Peyer's patch (tissue), 4 donors: ENCODE measurements at places on chromosomes 6 and 20. TPM values are rescaled to one million over a fixed set of nuclear protein-coding genes. Genes with fewer than 3 reads are reported as not detected.

GRCh38 chr6:25046942-25047341 is 111.2 kb upstream of the RIPOR2 start:
- H3K4me3 ChIP-seq: no peak overlapping the region
- DNase-seq: no peak
- no peaks in the 10 kb centered on the region for H3K27me3 ChIP-seq
- no peaks in the 10 kb centered on the region for H3K4me1 ChIP-seq
- no peaks in the 10 kb centered on the region for H3K36me3 ChIP-seq

GRCh38 chr20:11255860-11256259 is 582.1 kb upstream of the JAG1 start:
- DNase-seq: no peak
- no peak overlapping the region for H3K4me3 ChIP-seq
- no peaks in the 10 kb centered on the region for H3K4me1 ChIP-seq
- no peaks in the 10 kb centered on the region for H3K27me3 ChIP-seq

DNA sequence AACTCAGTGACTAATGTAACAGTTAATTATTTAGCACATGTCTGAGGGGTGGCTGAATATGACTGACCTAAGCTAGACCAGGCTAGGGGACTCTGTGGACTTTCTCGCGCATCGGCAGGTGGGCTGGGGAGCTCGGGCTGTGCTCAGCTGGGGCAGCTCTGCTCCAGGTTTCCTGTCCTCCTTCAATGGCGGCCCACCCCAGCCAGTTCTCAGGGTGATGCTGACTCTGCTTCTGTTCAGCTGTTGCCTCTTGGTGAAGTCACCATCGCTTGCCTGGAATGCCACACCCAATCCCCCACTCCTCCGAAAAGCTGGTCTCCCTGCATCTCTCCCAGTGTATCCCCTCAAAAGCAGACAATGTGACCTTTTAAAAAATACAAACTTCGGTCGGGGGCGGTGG is 20.0 kb downstream of the PPP1R3G start:
- H3K36me3 ChIP-seq: no peaks in the 10 kb centered on the region
- no peaks in the 10 kb centered on the region for H3K4me1 ChIP-seq
- no peaks in the 10 kb centered on the region for H3K27me3 ChIP-seq

DNA sequence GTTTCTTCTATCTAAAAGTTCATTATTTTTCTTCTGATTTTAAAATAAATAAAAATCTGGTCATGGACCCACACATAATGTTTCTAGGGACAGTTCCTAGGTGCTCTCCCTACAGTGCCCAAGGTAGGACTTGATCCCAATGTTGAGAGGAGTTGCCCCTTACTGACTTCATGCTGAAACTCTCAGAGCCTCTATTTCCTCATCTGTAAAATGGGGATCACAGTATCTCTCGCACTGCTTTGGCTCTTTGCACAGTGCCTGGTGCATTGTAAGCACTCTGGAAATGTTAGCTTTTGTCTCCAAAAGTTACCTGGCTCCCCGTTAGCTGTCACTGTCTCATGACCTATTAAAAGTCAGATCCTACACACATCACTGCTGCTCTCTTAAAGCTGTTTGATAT is 205.5 kb downstream of the TSHZ2 start:
- H3K4me3 ChIP-seq: no peak overlapping the region
- no peaks in the 10 kb centered on the region for H3K27me3 ChIP-seq
- no peaks in the 10 kb centered on the region for H3K4me1 ChIP-seq
- no peaks in the 10 kb centered on the region for H3K36me3 ChIP-seq

DNA sequence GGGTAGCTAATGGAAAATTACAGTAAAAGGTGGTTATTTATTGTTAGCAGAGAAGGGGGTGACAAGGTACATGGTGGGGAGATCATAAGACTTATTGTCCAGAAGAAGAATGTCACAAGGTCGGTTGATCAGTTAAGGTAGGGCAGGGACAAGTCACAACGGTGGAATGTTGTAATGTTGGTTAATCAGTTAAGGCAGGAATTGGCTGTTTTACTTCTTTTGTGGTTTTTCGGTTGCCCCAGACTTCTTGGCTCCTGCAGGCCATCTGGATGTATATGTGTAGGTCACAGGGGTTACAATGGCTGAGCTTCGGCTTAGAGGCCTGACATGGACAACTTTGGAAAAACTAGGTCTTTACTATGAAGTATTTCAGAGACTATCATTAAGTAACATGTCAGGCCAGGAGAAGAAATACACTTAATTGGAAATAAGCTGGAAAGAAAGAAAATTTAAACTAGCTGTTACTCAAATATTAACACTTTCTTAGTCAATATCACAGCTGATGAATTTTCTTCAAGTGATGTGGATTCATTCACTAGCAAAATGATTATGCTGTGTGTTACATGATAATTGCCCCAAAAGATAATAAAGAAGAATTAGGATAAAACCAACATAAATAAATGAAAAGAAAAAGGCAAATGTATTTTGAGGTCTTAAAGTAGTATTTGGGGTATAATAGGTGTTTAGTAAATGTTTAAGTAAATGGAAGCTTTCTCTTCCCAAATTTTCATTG is 4.4 kb downstream of the AIG1 start:
- no peaks in the 10 kb centered on the region for H3K4me1 ChIP-seq
- no peak overlapping the region for H3K4me3 ChIP-seq
- H3K36me3 ChIP-seq: no peaks in the 10 kb centered on the region
- no peak overlapping the region for H3K27ac ChIP-seq

The TMEM74B gene
- total RNA-seq: 23.5 TPM

DNA sequence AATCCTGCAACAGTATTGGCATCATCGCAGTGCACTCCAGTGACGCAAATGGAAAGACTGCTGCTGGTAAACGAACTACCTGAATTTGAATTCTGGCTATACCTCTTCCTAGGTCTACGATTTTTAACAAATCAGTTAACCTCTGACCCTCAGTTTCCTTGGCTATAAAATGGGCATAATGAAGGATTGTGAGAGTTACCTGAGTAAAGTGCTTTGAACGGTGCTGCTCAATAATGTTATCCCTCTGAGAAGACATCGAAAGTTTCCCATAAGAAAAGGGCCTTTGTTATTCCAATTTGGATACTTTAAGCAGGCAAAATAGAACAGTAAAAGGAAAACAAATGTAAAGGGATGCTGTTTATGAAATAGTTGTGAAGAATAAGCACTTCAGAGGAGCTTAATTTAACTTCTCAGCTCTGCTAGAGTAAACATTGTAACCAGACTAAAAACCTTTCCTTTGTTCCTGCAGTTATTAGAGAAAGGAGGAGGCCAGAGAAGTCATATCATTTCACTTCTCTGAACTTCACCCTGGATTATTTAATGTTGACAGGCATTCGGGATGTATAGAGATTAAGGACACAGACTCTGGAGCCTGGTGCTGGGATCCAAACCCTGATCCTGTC is 5.8 kb downstream of the SGK1 start:
- H3K27me3 ChIP-seq: no peaks in the 10 kb centered on the region
- no peaks in the 10 kb centered on the region for H3K36me3 ChIP-seq
- H3K4me1 ChIP-seq: no peaks in the 10 kb centered on the region
- no peak for DNase-seq

DNA sequence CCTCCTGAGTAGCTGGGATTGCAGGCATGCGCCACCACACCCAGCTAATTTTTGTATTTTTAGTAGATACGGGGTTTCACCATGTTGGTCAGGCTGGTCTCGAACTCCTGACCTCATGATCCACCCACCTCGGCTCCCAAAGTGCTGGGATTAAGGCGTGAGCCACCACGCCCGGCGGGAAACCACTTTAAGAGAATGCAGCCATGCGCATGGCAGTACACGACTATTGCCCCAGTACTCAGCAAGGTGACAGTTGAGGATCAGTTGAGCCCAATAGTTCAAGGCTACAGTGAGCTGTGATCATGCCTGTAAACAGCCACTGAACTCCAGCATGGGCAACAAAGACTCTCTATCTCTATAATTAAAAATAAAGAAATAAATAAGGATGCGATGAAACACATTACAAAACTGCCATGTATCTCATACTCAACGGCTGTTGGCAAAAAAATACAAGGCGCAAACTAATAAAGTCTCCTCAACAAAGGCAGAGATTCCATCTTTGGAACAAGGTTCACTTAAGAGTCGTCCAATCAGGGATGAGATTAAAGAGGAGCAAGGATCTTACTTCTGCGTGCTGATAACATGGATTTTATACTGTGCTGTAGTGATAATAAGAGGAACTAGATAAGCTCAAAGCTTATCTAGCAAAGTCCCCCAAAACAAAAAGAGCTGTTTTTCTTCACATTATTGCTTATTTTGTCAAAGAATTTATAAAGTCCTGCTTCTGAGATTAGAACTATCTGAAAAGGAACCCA is 51.1 kb downstream of the STAU1 start:
- no peak overlapping the region for H3K27ac ChIP-seq
- H3K4me1 ChIP-seq: no peaks in the 10 kb centered on the region
- no peak for DNase-seq
- H3K4me3 ChIP-seq: no peak overlapping the region
- H3K27me3 ChIP-seq: no peaks in the 10 kb centered on the region

The AHI1 gene
- 4.4 TPM for total RNA-seq

The BPHL gene
- 73.1 TPM for total RNA-seq

The TNNC2 gene
- total RNA-seq: not detected

DNA sequence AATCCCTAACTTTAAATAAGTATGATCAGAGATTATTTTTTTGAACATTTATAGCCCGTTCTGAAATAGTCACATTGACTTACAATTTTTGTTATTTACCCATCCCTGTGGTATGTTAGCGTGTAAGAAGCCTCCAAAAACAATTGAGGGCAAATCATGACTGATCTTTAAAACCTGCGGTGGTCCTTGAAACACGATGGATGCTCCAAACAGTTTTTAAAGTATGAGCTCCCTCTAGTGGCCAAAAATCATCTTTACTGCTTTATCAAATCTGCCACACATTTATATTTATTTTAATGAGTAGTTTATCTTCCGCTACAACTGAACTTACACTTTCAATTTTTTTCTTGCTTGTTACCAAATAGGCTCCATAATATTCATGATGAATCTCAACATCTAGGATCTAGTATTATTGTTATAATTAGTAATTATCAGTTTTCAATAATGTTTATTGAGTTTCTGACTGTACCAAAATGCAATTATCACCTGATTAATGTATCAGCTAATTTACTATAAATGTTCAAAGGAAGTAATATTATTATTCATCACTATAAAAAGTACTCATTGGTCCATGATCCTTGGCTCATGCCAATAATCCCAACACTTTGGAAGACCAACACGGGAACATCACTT is 52.2 kb downstream of the MARCKS start:
- H3K36me3 ChIP-seq: no peaks in the 10 kb centered on the region
- no peak overlapping the region for H3K4me3 ChIP-seq
- DNase-seq: no peak
- H3K4me1 ChIP-seq: no peaks in the 10 kb centered on the region

DNA sequence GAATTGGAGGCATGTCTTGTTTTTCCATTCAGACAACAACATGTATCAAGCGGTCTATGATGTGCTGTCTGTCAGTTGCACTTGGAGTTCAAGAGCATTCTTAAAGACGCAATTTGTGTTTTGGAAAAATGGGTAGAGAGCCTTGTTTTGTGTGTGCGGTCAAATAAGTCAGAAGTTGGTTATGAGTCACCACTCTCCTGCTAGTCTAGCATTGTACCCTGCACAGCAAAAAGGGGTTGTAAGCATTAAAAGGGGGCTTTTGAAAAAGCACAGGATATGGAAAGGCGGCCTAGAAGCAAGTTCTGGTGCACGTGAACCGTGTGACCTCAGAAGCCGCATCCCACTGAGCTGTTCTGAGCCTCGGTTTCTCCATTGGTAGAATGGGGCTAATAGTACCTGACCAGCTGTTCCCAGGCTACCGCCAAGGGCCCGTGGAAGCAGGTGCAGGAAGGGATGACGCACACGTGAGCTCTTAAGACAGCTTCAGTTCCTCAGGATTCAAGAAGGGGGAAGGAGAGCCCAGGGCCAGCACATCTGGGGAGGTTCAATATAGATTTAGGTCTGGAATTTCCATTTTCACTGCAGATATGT is 61.6 kb upstream of the SNX9 start:
- H3K4me1 ChIP-seq: peaks cover 21% of the 10 kb centered on the region
- H3K36me3 ChIP-seq: no peaks in the 10 kb centered on the region
- peak; percentile 70 for DNase-seq
- no peak overlapping the region for H3K4me3 ChIP-seq

DNA sequence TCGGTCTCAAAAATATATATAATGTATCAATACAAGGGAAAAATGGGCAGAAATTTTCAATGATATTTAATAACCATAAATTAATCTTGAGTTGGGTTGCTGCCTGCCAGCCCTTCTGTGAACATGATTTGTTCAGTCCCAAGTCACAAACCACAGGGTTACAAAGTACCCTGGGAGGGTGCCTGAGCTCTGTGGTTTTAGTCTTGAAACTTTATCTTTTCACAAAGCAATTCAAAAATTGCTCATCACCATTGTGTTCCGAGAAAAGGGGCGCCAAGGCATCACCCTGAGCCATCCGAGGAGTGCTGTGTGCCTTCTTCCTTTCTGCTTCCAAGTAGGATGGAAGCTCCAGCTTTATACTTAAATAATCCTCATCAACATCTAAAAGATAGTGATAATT is 141.6 kb upstream of the AKAP12 start:
- H3K4me1 ChIP-seq: no peaks in the 10 kb centered on the region
- H3K36me3 ChIP-seq: no peaks in the 10 kb centered on the region
- no peak overlapping the region for H3K27ac ChIP-seq
- no peaks in the 10 kb centered on the region for H3K27me3 ChIP-seq
- no peak for DNase-seq

DNA sequence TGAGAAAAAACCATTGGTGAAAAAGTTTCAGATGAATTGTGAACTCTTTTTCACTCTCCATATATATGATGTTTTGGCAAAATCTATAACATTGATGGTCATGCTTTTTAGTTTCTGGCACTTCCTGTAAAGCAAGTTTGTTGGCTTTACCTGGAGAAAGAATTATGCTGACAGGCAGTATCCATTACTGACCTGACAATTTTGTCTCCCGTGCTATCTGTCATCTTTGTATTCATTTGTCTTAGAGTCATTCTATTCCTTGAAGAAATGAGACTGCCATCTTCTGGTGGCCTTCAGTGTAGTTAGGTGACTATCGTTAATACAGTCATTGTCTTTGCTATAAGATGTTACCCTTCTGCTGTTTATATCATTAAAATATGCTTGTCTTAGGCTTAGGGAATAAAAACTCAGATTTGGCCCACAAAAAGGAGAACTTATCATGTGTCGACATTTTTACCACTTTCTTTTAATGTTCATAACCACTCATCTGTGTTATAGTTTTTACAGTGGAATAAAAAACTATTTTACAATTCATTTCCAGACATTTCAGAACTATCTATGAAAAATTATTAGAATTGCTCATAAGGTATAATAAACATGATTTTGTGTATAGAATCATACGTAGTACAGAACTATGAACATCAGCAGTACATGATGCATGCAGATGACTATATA is 707.0 kb downstream of the EPM2A start:
- H3K36me3 ChIP-seq: no peaks in the 10 kb centered on the region
- no peak overlapping the region for H3K27ac ChIP-seq
- H3K27me3 ChIP-seq: no peaks in the 10 kb centered on the region
- no peak for DNase-seq

DNA sequence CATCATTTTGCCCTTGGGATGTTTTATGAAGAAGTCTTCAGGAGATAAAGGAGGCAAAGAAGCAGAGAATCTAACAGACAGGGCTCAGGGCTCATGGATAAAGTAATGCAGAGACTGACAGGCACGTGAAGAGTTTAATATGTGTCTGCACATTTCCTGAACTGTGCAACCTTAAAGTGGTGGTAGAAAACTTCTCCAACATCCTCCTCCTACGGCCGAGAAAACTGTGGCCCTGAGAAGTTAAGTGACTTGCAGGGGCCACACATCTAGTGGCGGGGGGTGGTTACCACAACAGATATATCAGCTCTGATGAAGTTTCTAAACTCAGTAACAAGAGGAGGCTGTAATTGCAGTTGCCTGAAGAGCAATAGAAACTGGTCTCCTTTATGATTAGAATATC is 61.0 kb downstream of the SOBP start:
- no peaks in the 10 kb centered on the region for H3K27me3 ChIP-seq
- DNase-seq: no peak
